ENCODE measurements at places on chromosomes 7 and 10.

DNA sequence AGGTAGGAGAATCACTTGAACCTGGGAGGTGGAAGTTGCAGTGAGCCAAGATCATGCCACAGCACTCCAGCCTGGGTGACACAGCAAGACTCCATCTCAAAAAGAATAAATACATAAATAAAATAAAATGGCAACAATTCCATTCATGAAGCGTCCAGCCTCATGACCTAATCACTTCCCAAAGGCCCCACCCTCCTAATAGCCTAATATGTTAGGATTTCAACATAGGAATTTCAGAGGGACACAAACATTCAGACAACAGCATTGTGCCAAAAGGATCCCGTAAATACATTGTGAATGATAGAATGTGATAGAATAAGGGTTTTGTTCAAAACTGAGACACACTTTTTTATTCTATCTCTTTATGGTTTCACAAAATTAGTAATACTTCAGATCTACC is 90.3 kb downstream of the FAM107B start:
- DNase-seq, result no peak

- DNase-seq, result no peak
Measured at GRCh38 chr10:48767373-48768143, 82.9 kb downstream of the WDFY4 start.

DNA sequence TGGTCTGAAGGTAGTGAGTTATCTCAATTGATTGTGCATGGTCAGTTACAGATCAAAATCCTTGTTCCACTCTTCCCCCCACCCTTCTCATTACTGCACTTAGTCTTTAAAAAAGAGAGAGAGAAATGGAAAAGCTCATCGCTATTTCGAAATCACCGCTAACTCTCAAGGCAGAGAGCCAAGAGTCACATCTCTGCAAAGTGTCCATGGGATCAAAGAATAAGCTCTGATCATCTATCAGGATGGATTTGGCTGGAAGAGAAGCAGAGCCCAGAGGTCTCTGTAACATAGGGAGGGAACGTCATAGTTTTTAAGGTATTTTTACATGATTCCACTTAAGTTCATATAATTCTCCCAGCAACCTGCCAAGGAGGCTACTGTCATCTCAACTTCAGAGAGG is 30.0 kb upstream of the MYH16 start:
- no peak for DNase-seq

DNA sequence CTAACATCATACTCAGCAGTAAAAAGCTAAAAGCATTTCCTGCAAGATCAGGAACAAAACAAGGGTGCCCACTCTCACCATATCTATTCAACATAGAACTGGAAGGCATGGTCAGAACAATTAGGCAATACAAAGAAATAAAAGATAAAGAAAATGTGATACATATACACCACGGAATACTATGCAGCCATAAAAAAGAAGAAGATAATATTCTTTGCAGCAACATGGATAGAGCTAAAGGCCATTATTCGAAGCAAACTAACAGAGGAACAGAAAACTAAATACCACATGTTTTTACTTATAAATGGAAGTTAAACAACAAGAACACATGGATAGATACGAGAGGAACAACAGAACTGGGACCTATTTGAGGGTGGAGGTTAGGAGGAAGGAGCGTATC is 652.7 kb downstream of the GRID1 start:
- DNase-seq, result no peak

DNA sequence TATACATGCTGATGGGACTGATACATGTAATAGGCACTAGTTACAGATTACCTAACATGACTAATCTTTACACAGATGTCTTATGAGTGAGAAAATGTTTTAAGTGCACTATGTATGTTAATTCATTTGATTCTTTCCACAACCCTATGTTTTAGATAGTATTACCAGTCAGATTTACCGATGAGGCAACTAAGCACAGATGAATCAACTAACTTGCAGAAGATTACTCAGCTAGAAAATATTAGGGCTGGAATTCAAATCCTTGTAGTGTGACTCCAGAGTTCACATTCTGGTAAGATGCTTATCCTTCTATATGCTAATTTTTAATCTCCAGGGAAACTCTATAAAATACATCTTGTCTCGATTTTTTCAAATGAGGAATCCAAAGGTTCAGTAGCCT is 964.9 kb downstream of the REEP3 start:
- DNase-seq, result no peak

- DNase-seq, result no peak
Measured at GRCh38 chr7:28739826-28740225, 218.3 kb downstream of the TRIL start.

GRCh38 chr7:132907380-132907940 is 174.4 kb downstream of the CHCHD3 start:
- DNase-seq, result no peak

DNA sequence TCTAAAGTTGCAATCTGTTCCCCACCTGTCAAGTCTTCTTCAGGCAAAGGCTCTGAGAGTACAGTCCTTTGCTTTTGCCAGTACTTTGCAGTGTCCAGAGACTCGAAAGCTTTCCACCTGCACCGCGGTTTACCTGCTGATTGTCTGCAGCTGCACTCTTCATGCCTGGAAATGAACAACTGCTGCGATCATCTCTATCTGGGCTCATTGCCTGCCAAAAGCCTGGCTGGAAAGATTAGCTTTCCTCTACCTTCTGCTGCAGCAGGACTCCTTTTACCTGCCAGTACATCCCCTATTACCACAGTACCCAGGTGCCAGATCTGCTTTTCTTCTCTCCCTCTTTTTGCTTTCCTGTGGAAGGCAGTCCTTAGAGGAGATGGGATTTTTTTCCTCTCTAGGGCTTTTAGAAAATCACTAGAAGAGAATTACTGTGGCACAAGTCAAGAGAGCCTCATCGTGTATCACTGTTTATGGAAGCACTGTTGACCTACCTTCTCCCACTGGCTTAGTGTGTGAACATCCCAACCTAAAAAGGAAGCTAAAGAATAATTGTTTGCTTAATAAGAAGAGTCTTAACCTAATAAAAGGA is 2.2 kb downstream of the STRIP2 start:
- DNase-seq, result no peak

DNA sequence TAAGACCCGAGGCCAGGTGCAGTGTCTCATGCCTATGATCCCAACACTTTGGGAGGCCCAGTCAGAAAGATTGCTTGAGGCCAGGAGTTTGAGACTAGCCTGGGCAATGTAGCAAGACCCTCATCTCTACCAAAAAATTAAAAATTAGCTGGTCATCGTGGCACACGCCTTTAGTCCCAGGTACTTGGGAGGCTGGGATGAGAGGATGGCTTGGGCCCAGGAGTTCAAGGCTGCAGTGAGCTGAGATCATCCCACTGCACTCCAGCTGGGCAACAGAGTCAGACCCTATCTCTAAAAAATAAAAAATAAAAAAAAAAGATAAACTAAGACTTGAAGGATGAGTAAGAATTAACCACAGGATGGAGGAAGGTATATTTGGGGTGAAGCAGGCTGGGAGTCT is 77.9 kb downstream of the JCAD start:
- DNase-seq, result no peak

DNA sequence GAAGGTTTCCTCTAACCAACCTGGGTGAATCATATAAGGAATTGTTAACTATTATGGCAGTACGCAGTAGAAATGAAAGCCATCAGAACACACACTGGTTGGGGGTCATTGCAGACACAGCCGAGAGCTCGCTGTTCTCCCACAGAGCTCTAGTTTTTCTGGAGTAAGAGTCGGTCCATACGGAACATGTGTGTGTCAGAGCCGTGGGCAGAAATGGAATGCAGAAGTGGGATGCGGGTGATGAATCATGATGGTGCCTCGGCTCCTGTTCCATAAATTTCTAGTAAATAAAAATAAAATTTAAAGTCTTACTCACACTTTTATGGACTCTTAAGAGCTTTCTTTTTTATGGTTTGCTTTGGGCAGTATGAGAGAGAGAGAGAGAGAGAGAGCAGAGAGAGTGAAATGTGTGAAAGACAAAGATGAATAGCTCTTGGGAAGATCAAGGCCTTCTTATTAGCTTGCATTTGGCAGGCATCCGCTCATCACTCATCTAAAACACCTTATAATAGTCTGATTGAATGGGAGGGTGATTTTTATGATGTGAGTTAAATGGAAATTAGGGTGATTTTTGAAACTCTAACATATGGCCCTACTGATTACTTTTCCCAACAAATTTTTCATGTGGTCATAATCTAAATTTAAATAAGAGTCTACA is 98.8 kb upstream of the PFKP start:
- DNase-seq, result no peak

DNA sequence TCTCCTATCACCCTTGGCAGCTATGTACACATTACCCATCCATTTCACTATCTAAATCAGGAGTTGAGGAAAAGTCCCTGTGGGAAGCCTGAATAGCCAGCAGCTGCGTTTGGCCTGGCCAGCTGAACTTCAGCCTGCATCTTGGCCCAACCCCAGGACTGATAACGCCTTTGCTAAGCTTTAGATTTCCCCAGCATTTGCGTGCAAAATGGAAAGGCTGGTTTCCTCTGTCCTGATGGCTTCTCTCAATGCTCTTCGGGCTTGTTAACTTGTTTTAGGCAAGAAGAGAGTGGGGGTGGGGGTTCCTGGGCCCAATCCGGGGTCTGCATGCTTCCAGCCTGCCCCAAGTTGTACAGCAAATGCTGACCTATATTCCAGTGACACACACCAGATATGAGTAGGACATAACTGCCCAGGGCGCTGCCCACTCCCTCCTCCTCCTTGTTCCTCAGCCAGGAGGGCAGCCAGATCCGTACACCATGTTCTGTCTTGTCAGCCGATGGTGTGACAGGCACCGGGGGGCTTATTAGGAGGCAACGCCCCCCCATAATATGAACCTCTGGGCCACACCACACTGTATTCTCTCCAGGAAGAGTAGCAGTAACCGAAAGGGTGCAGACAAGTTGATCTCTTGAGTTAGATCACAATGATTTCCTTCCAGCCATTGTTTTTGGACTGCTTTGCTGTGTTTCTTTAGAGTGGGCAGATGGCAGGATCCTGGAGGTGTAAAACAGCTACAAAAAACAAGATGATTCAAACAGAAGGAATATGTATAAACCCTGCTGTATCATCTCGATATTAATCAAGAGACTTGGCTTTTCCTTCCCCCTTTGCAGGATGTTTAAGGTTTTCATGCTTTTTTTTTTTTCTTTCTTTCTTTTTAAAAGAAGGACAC is 339.0 kb downstream of the RNLS start:
- no peak for DNase-seq

GRCh38 chr10:95188593-95188992 is 5.4 kb upstream of the ACSM6 start:
- no peak for DNase-seq

DNA sequence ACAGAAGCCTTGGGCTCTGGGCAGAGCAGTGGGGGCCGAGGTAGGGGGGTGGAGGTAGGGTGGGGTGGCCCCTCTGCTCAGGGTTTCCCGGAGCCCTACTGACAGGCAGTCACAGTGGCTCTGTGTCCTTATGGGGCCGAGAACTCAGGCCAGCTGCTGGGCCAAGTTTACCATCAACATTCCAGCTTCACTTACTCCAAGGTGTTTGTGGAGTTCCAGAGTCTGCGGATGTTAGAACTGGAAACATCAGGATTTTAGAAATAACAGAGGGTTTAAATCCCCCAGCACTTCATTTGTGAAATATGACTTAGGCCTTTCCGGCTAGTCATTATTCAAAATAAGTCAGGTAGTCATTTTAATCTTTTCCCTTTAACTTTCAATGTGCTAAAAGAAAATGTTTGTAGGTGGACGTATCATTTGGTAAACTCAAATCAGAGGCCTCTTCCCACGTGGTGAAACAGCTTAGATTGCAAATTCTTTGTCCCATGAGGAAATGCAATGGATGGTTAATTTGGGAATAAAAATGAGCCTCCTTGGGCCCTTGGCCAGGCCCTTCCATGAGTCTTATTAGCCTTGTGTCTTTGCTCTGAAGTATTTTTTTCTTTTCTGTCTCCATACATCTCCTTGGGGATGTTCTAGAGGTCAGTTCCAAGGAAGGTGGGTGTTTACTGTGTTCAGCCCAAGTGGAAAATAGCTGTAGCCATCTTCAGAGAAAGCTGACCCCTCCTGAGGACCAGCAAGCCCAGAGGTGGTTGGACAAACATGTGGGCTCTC is 99.6 kb upstream of the BTBD16 start:
- no peak for DNase-seq

DNA sequence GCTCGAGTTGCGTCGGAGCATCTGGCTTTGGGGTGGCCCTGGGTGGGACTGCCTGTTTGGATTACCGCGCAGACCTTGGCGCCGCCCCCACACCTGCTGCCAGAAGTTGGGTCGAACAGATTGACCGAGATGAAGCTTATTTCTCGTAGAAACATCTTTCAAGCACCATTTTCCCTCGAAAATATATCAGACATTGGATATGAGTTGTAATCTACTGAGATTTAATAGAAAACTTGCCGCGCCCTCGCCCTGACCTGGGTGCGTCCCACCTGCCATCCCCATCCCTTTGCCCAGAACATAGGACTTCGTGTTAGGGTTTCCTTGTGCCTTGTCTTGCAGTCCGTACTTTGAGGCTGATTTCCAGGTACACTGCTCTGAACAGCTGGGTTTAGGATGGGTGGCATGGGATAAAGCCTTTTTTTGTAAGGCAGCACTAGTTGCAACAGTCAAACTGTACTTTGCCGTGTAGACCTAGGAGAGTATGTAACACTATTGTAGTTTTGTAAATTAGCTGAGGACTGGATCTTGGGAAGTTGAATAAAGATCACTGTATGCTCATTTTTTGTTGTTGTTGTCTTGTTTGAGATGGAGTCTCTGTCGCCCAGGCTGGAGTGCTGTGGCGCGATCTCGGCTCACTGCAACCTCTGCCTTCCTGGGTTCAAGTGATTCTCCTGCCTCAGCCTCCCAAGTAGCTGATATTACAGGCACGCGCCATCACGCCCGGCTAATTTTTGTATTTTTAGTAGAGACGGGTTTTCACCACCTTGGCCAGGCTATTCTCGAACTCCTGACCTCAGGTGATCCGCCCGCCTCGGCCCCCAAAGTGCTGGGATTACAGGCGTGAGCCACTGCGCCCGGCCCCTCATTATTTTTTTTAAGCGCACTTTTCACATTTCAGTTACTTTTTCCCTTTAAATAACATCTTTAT is 978 bp downstream of the OGDH start:
- DNase-seq, result no peak

DNA sequence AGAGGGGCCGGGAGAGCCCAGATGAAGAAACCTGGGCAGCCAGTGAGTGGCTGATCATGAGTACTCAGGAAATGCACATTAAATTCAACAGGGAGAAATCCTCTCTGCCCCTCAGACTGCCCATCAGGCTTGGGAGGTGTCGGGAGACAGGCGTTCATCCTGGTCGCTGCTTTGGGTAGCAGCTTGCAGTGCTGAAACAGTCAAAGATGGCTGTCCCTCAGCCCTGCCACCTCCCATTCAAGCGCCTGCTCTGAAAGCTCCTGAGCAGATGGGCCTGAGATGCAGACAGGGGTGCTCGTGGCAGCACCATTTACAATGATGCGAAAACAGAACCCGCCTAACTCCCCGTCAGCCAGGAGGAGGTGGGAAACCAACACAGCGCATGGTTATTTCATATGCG is 3.6 kb upstream of the JAKMIP3 start:
- DNase-seq, result no peak

- DNase-seq, result no peak
Measured at GRCh38 chr10:48609441-48609840, 4.6 kb upstream of the ARHGAP22 start.

GRCh38 chr7:67896721-67897120 is 900.1 kb downstream of the TYW1 start:
- DNase-seq, result no peak
